ENCODE measurements at places on chromosomes 1 and 21. TPM values are rescaled to one million over a fixed set of nuclear protein-coding genes. Genes with fewer than 3 reads are reported as not detected.

Gene MATN1
- total RNA-seq = 1.5 TPM

Gene UBQLN4
- 47.1 TPM for total RNA-seq

Gene SPSB1
- 0.36 TPM for total RNA-seq

DNA sequence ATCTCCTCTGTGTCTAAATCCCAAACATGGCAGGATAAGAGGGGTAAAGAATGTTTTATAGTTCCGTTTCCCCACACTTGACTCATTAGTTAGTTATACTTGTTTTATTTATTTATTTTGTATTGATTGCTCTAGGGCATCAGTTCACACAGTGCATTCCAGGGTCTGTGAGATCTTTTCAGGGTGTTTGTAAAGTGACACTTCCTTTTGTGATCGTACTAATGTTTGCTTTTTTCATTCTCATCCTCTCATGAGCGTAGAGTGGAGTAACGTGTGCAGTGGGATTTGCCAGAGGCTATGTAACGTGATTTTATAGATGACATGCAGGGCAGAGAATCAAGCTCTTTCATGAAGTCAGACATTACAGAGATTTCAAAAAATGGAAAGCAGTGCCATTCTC, 103.2 kb downstream of the SCCPDH start:
- peaks cover 14% of the 10 kb centered on the region for H3K27me3 ChIP-seq
- DNase-seq = no peak

GRCh38 chr1:30852026-30852425, 56.5 kb downstream of the SDC3 start:
- peaks cover 30% of the 10 kb centered on the region for H3K27me3 ChIP-seq
- no peaks in the 10 kb centered on the region for H3K36me3 ChIP-seq

DNA sequence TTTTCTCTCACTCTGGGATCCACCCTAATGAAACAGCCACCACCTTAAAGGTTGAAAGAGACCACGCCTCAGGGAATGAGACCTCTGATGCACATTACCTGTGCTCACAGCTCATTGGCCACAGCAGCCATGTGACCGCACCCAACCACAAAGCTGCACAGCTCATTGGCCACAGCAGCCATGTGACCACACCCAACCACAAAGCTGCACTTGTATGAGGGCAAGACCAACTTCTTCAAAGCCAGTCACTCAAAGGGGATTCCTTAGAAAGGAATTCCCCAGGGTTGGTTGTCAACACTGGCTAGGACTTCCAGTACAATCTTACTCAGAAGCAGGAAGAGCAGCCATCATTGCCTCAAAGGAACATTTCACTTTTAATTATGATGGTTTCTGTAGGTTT, 43.6 kb upstream of the PDE9A start:
- H3K4me1 ChIP-seq = peaks cover 4% of the 10 kb centered on the region
- peak; percentile 67 for DNase-seq
- H3K27me3 ChIP-seq = no peaks in the 10 kb centered on the region

DNA sequence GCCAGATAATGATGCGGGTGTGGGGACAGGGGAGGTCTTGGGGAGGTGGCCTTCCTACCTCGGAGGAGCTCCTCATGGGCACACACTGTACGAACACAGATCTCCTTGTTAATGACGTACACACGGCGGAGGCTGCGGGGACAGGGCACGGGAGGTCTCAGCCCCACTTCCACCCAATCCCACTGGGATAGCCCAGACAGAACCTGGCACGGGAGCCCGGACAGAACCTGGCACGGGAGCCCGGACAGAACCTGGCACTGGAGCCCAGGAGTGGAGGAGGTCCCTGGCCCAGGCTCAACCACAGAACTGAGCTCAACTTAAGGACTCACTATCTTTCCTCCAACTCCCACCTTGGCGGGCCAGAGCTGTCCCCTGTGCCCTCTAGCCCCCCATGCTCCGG, 5.2 kb downstream of the MFAP2 start:
- peaks cover 10% of the 10 kb centered on the region for H3K27me3 ChIP-seq
- no peaks in the 10 kb centered on the region for H3K4me1 ChIP-seq

DNA sequence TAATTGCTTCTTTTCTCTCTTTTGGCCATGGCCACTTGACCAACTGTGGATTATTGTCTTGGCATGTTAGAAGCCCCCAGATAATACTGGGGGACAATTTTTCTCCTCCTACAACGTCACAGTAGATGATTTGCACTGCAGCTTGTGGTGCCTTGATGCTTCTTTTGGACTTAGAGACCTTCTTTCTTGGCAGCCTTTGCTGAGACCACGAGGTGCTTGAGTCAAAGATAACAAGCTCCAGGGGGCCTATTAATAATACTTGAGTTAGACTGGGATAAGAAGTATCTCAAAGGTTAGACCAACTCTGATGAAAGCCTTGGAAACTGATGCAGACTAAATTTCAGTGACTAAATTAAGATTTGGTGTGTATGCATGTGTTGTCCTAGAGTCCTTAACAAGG, 3.2 kb downstream of the PPP1R12B start:
- no peak for DNase-seq
- H3K27me3 ChIP-seq = no peaks in the 10 kb centered on the region

DNA sequence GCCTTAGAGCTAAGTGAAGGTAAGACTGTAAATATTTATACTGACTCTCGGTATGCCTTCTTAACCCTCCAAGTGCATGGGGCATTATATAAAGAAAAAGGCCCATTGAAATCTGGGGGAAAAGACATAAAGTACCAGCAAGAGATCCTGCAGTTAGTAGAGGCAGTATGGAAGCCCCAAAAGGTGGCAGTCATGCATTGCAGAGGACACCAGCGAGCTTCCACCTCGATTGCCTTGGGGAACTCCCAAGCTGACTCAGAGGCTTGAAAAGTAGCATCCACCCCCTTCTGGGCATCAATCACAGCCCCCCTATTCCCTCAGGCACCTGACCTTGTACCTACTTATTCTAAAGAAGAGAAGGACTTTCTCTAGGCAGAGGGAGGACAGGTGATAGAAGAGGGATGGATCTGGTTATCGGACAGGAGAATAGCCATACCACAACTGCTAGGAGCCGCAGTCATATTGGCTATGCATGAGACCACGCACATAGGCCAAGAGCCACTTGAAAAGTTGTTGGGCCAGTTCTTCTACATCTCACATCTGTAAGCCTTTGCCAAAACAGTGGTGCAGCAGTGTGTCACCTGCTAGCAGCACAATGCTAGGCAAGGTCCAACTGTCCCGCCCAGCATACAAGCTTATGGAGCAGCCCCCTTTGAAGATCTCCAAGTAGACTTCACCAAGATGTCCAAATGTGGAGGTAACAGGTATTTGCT, 19.4 kb downstream of the PLA2G2F start:
- no peak overlapping the region for H3K27ac ChIP-seq
- H3K27me3 ChIP-seq = no peaks in the 10 kb centered on the region
- DNase-seq = no peak
- H3K4me3 ChIP-seq = no peak overlapping the region
- peaks cover 4% of the 10 kb centered on the region for H3K4me1 ChIP-seq
- H3K36me3 ChIP-seq = peaks cover 10% of the 10 kb centered on the region

DNA sequence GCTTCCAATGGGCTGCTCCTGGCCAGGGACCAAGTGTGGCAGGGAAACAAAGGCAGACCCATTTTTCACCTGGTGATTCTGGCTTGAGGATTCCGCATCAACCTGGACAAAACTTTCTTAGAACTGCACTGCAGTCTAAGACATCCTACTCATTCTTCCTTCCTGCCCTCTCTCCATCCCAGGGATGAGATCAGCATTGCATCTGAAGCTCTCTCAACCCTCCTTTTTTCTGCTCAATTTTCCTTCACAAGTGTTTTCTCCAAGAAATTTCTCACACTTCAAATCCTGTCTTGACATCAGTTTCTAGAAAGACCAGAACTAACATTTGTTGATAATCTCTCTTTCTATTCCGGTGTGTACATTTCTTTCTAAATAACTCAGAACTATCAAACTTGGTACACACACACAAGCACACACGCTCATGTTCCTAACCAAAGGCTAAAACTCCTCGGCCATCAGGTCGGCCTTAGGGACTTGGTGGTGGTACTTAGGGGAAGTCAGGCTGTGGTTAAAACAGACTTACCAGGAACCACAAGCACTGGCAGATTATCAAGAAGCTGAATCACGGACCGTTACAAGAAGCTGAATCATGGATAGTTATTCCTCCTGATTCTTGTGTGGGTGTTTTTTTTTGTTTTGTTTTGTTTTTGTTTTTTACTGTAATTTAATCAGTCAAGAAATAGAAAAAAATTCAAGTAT, 21.0 kb upstream of the CXADR start:
- H3K4me1 ChIP-seq = peaks cover 9% of the 10 kb centered on the region
- no peaks in the 10 kb centered on the region for H3K36me3 ChIP-seq
- no peak for DNase-seq
- H3K4me3 ChIP-seq = no peak overlapping the region

DNA sequence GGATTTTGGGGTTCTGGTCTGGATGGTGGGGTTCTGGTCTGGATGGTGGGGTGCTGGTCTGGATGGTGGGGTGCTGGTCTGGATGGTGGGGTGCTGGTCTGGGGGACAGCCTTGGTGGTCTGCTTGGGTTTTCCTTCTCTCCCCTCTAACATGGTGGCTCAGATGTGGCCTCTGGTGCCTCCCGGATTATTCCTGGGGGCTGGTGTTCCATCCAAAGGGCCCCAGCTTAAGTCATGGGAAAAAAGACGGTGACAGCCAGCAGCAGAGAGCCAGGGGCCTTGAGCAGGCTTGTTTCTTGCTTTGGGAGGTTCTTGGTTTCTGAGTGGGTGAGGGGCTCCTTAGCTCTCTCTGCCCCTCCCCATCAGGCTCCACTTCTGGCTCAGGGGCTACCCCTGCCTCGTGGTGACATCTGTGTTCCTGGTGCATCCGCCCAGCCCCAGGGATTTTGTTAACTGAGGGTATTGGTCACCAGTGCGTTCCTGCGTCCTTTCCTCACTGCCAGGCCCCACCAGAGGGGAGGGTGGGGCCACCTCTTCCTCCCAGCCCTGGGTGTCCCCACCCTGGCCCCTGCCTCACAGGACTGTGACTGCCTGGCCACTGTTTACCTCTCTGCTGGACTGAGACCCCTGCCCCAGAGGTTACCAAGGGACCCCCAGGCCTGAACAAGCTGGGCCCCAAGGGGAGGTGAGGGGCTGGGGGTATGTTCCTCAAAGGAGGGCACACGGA, 43.2 kb upstream of the ACTRT2 start:
- no peak overlapping the region for H3K27ac ChIP-seq
- H3K27me3 ChIP-seq = no peaks in the 10 kb centered on the region
- peaks cover 2% of the 10 kb centered on the region for H3K4me1 ChIP-seq

DNA sequence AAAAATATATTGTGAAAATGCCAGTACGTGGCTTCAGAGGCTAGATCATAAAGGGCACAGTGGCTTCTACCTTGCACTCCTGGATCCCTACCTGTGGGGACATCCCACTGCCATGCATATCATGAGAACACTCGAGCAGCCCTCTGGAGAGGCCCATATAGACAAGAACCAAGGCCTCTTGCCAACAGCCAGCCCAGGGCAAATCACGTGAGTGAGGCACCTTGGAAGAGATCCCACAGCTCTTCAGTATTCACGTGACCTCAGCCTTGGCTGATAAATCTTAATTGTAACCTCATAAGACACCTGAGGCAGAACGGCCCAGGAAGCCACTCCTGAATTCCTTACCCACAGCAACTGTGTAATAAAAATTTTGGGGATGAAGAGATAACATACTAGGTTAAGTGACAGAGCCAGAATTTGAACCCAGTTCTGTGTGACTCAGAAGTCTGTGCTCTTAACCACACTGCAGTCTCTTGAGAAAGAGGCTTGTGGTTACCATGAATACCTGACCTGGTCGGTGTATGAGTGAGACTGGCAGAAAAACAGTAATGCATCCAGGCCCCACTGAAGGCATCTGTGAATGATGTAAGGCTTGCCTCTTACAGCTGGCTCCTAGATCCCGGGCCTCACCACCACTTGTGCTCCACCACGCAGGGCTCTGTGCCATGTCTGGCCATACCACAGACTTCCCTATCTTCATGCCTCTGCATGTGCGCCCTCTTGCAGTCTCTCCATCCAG, 6.9 kb upstream of the A3GALT2 start:
- H3K4me3 ChIP-seq = no peak overlapping the region
- no peak for DNase-seq
- H3K27me3 ChIP-seq = no peaks in the 10 kb centered on the region
- H3K36me3 ChIP-seq = peaks cover 10% of the 10 kb centered on the region
- H3K27ac ChIP-seq = no peak overlapping the region
- H3K4me1 ChIP-seq = no peaks in the 10 kb centered on the region

GRCh38 chr21:25890001-25890400, 155.2 kb downstream of the GABPA start:
- DNase-seq = no peak
- no peaks in the 10 kb centered on the region for H3K4me1 ChIP-seq
- peaks cover 8% of the 10 kb centered on the region for H3K36me3 ChIP-seq

DNA sequence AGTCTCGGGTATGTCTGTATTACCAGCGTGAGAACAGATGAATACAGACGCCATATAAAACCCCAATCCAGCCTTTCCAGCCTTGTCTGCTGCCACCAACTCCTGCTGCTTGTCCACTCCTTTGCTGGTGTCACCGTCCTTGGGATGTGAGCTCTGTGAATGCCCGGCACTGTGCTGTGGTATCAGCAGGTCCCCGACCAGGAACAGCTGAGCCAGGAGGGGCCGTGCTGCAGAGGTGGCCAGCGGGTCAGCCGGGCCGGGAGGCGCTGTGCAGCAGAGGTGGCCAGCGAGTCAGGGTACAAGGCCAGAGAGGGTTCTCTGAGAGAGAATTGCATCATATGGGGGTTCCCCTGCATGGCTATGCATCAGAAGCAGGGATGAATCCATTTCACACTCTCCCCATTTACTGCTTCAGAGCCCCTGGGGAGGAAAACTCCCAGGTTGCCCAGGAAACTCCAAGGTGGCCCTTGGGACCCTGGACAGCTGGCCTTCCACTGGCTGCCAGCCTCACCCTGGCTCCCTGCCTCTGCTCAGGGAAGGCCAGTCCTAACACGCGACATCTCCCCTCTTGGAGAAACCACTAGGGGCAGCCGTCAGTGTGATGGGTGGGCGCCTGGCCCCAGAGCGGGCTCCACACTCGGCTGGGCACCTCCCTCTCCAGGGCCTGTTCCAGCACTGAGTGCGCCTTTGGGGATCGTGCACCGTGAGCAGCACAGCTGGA, 122.4 kb upstream of the COL6A1 start:
- H3K27ac ChIP-seq = peak overlapping the region; percentile 16
- DNase-seq = no peak
- H3K27me3 ChIP-seq = no peaks in the 10 kb centered on the region
- H3K4me3 ChIP-seq = no peak overlapping the region

DNA sequence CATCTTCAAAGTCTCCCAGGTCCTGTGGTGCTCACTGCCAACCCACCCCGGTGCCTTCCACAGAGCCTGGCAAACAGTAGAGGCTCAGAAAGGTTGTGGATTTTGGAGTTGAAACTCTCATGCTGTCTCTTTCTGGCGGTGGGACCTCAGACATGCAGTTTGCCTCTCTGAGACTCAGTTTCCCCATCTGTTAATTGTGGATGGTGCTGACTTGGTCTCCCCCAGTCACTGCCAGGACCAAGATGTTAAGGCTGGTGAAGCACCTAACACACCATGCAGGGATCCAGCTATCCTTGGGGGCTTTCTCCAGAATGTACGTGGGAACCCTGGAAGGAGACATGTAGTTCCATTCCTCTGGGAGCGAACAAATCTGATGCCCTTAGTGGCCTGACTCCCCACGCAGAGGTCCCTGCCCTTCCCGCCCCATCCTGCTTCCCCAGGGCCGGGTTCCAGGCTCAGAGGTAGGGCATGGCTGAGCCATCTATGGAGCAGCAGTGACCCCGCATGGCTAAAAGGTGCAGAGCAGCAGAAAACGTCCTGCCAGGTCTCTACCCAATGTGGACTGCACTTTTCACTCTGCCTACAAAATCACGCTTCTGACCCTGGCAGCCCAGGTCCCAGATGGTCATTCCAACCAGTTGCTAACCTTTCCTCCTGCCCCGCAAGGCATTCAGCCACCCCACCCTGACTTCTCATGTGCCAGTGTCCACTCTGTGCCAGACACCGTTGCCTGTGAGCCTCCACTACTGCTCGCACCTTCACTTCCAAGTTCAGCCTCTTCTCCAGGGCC, 9.2 kb upstream of the TTC22 start:
- no peak overlapping the region for H3K27ac ChIP-seq
- no peaks in the 10 kb centered on the region for H3K27me3 ChIP-seq
- no peaks in the 10 kb centered on the region for H3K36me3 ChIP-seq
- DNase-seq = peak; percentile 66
- no peak overlapping the region for H3K4me3 ChIP-seq
- peaks cover 3% of the 10 kb centered on the region for H3K4me1 ChIP-seq

All from activated naive CD8-positive, alpha-beta T cell treated with anti-CD3 and anti-CD28 coated beads for 36 hours (primary cell).